Iris pigment epithelial cell (primary cell): ENCODE measurements at places on chromosomes 6 and 20.

- peak; percentile 61 for DNase-seq
These were observed 12.3 kb downstream of the TGM2 start for GRCh38 chr20:38152621-38153221.

GRCh38 chr6:114119056-114119455 is 148.1 kb upstream of the HDAC2 start:
- DNase-seq, result no peak

DNA sequence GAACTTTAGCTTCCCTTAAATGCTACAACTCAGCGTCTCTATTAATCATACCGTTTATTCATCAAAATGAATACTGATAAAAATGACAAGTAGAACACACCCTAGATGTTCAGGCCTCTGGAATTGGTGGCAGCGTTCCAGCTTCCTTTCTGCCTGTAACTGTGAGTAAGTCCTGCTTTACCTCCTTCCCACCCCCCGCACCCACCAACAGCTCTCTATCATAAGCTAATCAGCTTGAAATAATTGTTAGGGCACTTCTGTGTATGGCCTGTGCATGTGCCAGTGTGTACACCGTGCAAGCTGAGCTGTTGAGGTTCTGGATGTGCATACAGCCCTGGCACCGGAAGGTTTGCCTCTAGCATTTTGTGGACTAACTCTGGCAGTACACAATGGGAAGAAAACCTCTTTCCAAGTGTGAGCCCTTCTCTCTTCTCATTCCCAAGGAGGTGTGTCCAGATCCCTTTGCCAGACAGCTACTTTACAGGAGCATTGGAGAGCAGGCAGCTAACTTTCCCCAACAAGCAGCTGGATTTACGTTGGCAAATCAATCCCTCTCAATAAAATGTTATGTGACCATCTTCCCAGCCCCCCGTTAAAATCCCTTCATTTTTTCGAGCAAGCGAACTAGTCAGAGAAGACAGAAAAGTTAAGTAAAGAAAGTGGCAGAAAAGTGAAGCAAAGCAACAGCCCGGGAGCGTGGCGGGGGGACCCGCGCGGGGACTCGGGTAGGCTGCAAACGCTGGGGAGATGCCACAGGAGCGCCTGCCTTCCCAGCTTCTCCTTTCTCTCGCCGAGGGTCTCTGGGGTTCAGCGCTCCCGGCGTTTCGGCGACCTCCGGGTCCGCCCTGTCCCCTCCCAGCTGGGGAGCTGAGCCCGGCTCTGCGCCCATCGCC is 803 bp upstream of the ADGRG6 start:
- peak; percentile 86 for DNase-seq

DNA sequence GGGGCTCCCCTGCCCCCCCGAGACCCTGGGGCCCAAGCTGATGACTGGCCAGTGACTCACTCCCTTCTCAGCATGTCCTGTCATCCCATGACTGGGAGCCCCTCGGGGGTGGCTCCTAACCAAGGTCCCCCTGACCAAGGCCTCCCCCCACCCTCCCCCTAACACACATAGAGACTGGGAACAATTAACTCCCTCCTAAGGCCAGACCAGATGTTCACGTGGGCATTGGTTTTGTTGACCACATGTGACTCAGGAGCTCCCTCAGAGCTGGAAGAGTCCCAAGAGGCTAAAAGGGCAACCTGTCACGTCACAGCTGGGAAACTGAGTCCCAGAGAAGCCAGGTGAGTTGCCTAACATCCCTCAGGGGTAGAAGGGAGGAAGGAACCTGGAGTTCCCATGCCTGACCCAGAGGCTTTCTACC is 10.6 kb upstream of the CCN5 start:
- peak; percentile 54 for DNase-seq

DNA sequence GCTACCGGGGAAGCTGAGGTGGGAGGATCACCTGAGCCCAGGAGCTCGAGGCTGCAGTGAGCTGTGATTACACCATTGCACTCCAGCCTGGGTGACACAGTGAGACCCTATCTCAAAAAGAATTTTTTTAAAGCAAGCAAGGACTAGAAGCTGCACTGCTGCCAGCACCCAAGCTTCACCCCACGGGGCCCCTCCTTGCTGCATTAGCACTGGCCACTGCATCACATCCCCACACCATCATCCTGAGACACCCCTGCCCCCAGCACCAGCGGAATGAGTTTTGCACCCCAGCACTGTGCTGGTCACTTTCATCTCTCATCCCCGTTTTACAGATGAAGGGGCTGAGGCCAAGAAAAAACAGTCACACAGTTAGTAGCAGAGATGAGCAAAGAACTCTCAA is 30.9 kb downstream of the TBC1D7 start:
- no peak for DNase-seq

- DNase-seq, result no peak
These were observed 24.6 kb upstream of the HTR1B start for GRCh38 chr6:77487808-77488425.

- DNase-seq, result no peak
These were observed 146.3 kb downstream of the LY86 start for GRCh38 chr6:6734479-6735465.

DNA sequence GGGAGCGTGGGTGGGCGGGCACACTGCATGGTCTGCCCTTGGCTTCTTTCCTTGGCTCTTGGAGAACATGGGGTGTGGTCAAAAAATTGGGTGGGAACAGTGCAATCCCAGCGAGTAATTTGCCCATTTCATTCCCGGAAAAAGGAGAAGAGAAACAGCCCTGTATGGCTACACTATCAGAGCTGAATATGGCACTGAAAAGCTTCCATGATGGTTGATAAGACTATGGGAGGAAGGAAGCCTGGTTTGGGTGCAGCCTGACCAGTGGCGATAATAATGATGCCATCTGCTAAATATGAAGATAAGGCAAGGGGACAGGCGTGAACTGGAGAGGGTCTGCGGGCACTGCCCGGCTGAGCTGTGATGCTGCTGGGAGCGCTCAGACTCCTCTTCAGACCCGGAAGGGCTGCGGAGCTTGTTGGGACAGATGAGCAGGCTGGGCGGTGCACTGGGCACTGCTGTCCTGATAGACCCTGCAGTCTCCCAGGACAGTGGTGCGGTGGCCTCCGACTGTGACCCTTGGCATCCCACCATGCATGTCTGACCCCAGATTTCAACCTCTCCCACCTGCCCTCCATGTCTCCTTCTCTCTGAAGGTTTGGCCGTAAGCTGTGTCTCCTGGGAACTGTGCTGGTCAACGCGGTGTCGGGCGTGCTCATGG is 10.2 kb downstream of the SLC22A1 start:
- DNase-seq, result no peak

DNA sequence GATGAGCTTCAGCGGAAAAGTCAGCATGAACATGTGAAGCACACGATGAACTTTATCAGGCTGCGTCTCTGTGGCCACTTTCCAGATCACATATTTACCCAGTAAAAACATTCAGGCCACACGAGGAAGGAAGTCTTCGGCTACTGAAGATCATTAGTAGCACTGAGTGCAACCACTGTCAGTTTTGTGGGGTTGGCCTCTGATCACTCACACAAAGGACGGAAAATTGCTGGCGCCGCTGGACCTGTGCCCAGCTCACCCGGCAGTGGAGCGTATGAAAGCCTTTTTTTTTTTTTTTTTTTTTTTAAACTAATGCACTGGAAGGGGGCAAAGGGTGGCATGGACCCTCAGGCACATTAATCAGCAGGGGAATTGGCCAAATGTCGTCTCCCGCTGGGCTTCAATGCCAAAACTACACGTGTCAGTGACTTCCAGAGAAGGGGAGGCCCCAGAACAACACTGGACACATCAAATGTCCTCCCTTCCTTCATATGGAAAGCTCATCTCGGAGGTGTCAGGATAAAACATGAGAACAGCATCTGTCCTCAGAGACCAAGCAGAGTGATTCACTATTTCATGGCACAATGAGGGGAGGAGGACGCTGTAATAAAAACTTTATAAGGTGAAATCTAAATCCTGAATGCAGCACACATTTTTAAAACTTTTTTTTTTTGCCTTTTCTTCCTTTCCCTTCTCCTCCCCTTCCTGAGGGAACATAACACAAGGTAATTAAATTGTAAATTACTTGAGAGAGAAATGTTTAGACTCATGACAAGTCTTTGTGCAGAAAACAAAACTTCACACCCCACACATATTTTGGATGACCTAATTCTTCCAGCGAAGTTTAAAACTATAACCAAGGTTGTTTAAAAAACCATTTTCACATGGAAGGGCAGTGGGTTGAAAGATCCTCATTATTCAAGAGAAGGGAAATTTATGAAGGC is 223.4 kb downstream of the FOXC1 start:
- no peak for DNase-seq

GRCh38 chr6:131295081-131295480 is 159.8 kb downstream of the AKAP7 start:
- DNase-seq, result no peak

- no peak for DNase-seq
These were observed 13.1 kb upstream of the ADAM33 start for GRCh38 chr20:3694864-3695263.

DNA sequence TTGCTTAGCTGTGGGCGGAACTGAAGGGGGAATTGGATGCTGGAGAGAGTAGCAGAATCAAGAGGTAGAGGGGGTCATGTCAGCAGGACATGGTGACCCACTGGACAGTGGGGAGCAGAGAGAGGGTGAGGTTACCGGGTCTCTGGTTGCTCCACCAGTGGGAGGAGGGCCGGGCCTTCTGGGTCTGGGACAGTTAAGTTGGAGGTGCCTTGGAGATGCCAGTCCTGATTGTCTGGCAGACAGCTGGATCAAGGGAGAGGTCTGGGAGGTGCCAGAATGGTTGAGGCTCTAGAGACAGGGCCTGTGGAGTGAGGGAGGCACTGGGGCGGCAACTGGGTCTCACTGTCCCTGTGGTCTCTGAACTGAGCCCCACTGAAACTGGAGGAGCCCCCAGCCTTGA is 24.6 kb downstream of the MANBAL start:
- DNase-seq, result no peak

DNA sequence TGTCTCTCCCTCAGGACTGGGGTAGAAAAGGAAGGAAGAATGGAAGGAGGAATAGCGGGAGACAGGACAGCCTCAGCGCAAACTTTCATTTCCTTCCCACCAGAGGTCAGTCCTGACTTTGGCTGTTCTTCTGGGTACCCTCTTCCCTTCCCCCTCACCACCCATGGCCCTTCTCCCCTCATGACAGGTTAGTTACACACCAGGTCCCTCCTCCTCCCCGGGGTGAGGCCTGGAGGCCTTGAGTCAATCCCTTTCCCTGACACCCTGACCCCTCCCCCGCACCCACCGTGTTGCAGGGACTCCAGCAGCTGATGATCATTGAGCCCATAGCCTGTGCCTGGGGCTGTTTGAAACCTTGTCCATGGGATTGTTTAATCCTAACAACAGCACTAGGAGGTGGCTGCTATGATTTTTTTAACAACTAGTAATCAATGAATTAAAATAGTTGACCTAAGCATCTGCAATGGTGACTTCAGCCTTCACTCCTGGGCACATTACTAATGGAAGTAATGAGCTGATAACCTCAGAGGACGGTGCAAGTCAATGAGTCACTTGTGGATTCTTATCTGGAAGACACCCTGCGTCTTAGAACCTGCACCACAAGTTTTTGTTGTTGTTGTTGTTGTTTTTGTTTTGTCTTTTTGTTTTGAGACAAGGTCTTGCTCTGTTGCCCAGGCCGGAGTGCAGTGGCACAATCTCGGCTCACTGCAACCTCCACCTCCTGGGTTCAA is 46.6 kb upstream of the CCDC167 start:
- DNase-seq, result no peak

GRCh38 chr6:13412639-13413465 is 74.5 kb downstream of the GFOD1 start:
- DNase-seq, result no peak

DNA sequence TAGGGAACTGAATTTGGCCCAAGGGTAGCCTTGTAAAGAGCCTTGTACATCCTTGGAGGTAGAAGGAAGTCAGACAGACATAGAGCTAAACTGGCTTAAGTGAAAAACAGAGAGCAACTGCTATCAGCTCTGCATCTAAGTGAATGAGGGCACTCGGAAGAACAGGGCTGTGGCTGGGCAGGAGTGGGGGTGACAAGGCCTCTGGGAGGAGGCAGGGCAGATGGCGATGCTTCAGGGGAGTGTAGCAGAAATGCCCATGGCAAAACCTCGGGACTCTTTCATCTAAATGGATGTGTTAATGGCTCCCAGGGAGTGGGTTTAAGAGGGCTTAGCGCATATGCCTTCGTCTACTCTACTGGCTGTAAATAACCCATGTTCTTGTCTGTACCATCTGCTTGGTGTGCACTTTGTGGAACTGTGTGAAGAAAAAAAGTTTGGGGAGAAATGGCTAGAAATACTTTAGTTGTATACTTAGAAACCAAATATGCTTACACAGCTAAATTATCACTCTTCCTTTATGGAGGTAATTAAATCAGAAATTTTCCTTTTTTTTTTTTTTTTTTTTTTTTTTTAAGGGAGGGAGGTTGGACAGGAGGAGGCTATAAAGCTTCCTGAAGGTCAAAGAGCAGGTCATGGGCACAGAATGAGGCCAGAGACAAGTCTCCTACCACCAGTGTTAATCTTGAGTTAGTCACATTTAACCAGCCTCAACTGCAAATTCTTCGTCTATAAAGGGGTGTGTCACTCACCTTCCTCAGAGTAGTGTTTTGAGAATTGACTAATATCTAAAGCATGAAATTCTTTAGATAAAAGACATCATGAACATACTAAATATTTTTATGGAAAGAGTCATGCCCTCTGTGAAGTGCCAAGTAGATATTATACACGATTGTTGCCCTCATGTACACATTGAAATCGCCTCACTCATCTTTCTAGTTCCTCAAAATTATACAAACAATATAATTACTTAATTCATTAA is 60.9 kb downstream of the FYN start:
- DNase-seq, result peak; percentile 56

DNA sequence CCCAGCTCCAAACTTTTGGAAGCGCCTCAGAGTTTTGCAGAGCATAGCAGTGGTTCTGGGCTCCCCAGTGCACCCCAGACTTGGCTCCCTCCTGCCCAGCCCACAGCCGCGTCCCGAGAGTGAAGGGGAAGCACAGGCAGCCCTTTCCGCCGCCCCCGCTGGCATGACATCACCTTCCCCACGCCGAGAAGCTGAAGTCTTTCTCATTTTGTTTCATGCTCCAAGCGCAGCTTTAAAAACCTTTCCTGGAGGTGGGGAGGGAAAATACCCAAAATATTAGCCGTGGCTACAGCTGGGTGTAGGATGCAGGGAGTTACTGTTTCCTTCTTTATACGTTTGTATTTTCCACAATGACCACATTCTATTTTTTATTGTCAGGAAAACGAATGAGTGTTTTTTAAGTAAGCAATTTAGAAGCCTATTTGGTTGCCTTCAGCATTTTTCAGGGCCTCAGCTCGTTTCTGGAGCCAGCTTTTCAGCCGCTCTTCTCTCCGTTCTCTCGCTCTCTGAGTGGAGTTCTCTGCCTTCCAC is 72.9 kb downstream of the SNX5 start:
- DNase-seq, result peak; percentile 77

GRCh38 chr6:73774311-73774774 is 78.3 kb downstream of the CD109 start:
- DNase-seq, result peak; percentile 99

- DNase-seq, result peak; percentile 84
These were observed 237.0 kb upstream of the TAB2 start for GRCh38 chr6:149080511-149080910.

GRCh38 chr20:39717936-39718335 is 755.8 kb downstream of the DHX35 start:
- DNase-seq, result no peak

DNA sequence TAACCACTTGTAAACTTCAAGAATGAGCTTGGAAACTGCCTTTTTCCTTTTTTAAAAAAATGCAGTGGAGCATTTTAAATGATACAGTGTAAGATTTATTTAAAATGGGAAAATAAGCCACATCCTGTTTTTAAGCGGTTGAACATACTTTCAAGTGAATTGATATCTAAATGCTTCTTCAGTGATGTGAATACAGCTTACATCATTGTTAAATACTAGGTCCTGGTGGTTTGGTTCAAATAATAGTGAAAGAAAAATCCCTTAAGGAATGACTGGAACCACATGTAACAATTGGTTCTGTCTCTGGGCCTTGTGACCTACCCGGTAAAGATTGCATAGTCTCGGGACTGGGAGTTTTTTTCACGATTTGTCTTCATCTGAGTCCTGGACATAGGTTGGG is 44.2 kb downstream of the BMP6 start:
- DNase-seq, result peak; percentile 64
